T-helper 2 cell (primary cell): ENCODE measurements at places on chromosomes 5 and 9.

GRCh38 chr9:136022731-136023409, 61.7 kb upstream of the UBAC1 start:
- no peak for DNase-seq

GRCh38 chr5:6453937-6454560, 5.4 kb downstream of the UBE2QL1 start:
- no peak for DNase-seq

DNA sequence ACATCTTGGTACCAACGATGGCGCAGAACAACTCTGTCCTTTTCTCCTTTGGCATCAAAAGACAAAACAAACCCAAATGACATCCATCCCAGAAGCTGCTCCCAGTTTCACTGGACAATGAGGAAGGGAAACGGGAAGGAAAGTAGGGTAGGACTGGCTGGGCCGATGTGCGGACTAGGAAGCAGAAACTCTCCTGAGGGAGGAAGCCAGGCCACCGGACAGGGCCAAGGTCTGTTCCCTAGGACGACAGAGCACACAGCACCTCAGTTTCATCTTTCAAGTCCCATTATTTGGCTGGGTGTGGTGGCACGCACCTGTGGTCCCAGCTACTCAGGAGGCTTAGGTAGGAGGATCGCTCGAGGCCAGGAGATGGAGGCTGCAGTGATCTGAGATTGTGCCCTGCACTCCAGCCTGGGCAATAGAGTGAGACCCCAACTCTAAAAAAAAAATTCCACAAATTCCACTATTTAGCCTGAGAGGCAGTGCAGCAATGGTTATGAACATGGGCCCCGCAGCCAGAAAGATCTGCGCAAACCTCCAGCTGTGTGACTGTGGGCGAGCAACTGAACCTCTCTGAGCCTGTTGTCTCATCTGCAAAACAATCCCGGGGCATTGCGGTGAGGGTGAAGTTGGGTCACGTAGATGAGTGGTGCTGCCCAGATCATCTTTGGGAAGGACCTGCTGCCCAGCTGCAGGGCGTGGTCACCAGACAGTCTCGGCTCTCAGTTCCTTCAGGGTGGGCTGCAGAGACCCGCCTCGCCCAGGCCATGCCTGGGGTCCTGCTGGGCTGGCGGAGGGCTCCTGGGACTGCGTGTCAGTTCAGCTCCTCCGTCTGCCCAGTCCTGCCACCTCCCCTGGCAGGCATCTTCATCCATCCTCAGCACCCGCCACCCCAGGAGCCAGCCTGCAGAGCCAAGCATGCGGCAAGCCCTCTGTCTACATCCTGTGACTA, 101.2 kb upstream of the RAPGEF1 start:
- no peak for DNase-seq

DNA sequence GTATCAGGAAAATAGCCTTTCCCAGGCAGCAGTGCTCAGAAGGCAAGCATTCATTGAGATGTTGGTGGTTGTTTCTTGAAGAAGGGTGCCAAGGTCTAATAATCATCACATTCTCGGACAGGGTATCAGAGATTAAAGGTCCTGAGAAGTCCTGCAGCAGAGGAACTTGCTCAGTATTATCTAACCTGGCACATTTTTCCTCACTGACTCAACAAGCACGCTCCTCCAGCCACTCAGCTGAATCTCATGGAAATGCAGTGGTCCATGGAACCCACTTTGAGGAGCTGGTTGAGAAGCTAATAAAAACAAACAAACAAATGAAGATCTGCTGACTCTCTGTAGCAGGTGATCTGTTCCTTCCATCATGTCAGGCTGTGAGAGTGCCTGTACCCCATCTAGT, 35.3 kb upstream of the ICE1 start:
- no peak for DNase-seq

DNA sequence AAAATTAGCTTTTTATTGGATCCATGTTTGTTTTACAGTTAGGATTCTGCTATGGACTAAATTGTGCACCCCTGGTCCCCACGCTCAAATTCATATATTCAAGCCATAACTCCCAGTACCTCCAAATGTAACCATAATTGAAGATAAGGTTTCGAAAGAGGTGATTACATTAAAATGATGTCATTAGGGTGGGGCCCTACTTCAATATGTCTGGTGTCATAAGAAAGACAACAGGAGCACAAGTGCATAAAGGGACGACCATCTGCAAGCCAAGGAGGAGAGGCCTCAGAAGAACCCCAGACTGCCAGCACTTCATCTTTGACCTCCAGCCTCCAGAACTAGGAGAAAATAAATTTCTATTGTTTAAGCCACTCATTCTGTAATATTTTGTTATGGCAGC, 7.4 kb upstream of the HNRNPA0 start:
- no peak for DNase-seq
